ENCODE measurements at places on chromosomes 11 and 22.

GRCh38 chr11:27118371-27118770 is 77.8 kb downstream of the BBOX1 start:
- DNase-seq = no peak

DNA sequence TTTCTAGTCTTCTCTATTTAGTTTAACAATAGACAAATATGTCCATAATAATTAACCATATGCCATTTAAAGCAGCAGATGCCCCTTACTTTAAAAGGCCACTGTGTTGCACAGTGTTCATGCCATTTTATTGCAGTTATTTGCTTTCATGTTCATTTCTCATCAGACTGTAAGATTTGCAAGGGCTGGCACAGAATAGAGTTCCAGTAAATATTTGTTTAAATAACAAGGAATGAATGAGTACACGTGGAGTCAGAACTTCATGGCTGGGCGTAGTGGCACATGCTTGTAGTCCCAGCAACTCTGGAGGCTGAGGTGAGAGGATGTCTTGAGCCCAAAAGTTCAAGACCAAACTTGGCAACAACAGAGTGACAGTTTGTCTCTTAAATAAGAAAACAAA is 1228.6 kb downstream of the LRRC4C start:
- DNase-seq = no peak

GRCh38 chr11:73194034-73194507 is 24.0 kb upstream of the P2RY2 start:
- no peak for DNase-seq

DNA sequence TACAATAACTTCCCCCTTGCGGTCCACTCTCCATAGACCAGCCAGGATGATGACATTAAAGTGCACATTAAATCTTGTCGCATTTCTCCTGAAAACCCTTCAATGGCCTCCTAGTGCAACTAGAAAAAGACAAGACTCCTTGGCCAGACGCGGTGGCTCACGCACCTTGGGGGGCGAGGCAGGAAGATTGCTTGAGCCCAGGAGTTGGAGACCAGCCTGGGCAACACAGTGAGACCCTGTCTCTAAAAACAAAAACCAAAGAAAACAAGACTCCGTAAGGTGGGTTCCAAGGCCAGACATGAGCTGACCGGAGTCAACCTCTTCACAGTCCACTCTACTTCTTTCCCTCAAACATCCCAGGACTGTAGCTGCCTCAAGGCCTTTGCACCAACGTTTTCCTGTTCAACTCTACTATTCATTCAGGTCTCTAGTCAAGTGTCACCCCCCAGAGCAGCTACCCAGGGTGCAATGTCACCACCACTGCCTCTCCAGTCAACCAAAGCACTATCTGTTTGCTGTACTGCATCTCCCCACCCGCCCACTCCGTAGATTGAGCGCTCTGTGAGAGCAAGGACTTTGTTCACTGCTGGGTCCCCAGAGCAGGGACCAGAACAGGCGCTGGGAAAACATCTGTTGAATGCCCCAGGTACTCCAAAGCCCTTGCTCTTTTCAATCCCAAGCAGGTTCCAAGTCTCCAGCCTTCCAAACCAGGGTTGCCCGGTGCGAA is 739 bp downstream of the ZMAT5 start:
- no peak for DNase-seq

DNA sequence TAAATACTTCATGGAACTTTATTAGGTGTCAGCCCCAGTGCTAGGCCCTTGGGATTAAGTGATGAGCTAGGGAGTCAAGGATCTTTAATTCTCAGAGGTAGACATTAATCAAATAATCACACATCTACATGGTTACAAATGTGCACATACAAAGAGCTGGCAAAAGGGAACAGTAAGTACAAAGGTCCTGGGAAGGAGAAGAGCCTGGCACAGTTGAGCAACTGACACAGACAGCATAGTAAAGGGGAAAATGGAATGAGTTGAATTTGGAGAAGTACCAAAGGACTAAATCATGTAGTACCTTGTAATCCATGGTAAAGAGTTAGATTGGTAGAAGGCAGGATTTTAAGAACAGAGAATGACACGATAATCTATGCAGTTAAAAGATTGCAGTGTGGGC is 116.3 kb downstream of the APIP start:
- DNase-seq = no peak

- DNase-seq = no peak
Measured at GRCh38 chr11:102522312-102523188, 8.0 kb downstream of the MMP7 start.

- peak; percentile 7 for DNase-seq
Measured at GRCh38 chr11:60363542-60364470, 14.5 kb upstream of the MS4A7 start.

DNA sequence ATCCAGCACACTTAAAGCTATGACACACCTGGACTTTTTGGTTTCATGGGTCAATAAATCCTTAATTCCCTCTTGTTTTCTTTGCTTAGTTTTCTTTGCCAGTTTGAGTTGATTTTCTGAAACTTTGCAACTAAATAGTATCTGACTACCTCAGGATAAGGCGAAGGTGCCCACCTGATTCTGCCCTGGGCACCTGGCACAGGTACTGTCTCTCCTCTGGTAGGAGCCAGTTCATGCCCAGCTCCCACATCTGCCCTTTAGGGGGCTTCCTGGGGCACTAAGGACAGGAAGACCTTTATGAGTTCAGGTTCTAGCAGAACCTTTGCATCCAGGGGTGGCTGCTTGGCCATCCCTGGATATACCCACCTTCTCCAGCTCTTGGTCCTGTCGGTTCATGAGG is 19.6 kb upstream of the KCNJ11 start:
- no peak for DNase-seq

DNA sequence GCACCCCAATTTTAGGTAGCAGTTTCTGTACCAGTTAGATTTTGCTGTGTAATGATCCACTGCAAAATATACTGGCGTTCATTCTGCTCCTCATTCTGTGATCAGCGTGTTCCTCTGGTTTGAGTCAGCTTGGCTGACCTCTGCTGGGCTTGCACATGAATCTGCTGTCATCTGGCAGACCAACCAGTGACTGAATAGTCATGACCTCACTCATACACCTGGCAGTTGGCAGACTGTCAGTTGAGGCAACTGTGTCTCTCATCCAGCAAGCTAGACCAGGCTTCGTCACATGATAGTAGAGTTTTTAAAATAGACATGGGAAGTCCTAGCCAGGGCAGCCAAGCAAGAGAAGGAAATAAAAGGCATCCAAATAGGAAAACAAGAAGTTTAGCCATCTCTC is 316.3 kb upstream of the LARGE1 start:
- no peak for DNase-seq

DNA sequence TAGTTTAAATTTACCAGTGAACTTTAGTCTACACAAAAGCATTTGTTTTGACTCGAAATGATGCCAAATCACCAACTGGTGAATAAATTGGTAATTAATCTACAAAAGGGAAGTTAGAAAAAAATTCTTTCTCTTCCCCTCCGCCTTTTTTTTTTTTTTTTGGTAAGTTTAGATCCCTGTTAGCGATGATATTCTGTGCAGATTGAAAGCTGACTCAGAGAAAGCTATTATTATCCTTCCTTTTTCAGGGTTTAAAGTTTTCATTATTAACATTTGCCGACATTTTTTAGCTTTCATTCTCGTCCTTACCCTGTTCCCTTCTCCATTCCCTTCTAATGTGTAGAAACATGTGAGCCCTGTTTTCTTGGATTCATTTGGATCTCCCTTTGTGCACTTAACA is 16.8 kb upstream of the NUP160 start:
- no peak for DNase-seq

- DNase-seq = no peak
Measured at GRCh38 chr22:22877523-22878210, 9.9 kb upstream of the IGLL5 start.

- no peak for DNase-seq
Measured at GRCh38 chr22:17921871-17922821, 102.2 kb downstream of the MICAL3 start.

DNA sequence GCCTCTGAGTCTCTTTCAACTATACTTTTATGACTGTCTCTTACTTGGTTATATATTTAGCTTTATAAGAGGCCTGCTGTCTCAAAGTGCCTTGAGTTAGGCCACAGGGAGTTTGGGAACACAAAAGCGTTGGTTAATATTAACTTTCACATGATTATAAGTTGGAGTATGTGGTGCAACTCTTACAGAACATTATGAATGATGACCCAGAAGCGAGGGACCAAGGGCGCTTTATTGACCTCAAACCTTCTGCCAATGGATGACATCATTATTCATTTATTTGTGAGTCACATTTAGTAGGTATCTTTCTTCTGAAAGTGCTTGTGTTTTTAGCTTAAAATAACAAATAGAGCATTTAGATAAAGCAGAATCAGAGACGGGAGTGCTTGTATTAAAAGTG is 298.0 kb upstream of the ZC3H12C start:
- DNase-seq = no peak

DNA sequence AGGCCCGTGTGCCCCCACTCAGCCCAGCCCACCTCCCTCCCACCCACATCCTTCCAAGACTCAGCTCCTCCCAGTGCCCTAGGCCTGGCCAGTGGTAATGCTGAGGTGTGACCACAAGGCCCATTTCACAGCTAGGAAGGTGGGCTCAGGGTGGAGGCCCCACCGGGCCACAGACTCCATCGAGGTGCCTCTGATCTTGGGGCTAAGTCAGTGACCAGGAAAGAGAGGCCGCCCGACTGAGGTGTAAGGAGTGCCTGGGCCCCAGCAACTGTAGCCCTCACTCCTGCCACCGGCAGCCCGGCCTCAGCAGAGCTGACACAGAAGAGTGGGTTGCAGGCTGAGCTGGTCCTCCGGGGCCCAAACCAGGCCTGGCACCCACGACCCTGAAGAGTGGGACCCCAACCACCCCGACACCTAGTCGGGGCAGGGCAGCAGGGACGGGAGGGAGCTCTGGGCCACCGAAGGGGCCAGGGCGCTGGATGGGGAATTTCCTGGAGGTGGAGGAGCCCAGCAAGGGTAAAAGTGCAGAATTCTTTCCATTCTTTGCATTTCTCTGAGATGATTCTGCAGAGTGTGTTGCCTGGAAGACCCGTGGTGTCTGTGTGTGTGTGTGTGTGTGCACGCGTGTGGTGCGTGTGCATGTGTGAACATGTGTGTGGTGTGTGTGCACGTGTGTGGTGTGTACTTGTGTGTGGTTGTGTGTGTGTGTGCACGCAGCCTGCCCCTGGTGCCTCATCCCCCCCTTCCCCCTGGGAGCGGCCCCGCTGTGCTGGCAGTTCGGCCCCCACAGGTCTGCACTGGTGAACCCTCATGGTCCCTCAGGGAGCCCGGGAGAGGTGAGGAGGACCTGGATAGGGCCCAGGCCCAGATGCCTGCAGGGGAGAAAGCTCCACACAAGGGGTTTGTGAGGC is 8.3 kb upstream of the PIM3 start:
- DNase-seq = no peak

All from amniotic stem cell (primary cell).